Choroid plexus epithelial cell (primary cell): ENCODE measurements at places on chromosomes 7 and 10.
A peak's percentile ranks its signal among the peaks of the same experiment; 100 is the strongest.

DNA sequence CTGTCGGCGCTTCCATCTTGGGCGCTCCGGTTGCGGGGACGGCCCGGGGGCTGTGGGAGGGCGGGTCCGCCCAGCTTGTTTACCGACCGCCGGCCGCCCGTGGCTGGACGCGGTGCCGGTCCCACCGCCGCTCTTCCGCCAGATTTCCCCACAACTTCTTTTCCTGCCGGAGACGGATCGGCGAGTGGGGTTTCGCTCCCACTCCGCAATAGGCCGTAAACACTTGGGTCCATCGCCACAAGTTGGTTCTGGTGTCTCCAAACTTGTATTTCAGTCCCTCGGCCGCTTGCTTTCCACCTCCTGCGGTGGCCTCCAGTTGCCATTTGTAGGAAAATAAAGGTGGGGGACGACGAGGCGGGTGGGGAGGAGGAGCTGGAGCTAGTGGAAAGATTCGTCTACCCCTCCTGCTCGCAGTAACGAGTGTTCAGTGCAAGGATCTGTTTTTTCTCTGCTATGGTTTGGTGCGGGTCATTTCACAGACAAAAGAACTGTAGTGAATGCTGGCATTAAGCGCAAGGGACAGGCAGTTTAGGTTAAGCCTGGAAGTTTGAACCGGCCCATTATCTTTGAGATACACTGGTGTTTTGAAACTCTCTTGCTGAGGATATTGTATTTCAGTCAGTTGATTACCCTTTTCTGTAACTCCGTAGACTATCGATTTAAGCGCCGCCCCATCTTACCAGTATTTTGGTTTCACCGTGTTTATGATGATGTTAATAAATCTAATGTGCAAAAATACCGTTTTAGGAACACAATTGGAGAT lies 24.3 kb upstream of the ZRANB1 start:
- peak; percentile 63 for DNase-seq

- peak; percentile 70 for DNase-seq
These were observed 723 bp downstream of the MTURN start for GRCh38 chr7:30135301-30136116.

GRCh38 chr10:42479057-42479456 lies 159.3 kb downstream of the ZNF33B start:
- DNase-seq, result no peak

GRCh38 chr10:80471715-80472233 lies 17.7 kb downstream of the TSPAN14 start:
- DNase-seq, result no peak

GRCh38 chr10:102615361-102615760 lies 28.9 kb upstream of the TRIM8 start:
- no peak for DNase-seq

- DNase-seq, result peak; percentile 32
These were observed 1.4 kb downstream of the ATP5F1C start for GRCh38 chr10:7789390-7789789.

DNA sequence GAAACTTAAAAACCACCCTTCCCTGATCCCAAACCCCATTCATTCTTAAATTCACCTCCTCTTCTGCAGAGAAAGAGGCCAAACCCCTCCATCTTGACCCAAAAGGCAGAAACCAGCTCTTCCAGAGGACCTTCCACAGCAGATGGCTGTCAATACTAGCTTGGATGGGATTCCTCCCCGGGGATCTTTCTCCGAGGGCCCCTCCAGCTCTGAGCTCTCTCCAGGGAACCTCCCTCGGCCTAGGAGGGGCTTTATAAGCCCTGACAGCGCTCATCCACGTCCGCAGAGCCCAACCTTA lies 5.4 kb downstream of the TNRC18 start:
- no peak for DNase-seq

DNA sequence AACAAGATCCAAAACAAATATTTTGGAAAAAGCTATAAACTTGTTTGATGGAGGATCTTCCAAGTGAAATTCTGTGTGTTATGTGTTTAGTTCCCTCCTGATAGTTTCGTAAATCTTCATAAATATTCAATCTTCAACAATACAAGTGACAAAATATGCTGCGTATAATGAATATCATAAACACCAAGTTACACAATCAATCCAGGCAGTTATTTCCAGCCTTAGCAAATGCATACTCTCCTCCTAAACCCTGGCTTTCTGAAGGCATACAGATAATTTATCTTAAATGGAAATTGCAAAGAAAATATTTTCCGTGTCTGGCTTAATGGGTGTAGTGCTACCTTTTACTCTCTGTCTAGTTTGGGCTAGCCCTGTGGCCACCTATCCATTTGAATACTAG lies 864.9 kb upstream of the ZWINT start:
- no peak for DNase-seq

GRCh38 chr7:127751490-127752448 lies 99.8 kb downstream of the SND1 start:
- peak; percentile 40 for DNase-seq

DNA sequence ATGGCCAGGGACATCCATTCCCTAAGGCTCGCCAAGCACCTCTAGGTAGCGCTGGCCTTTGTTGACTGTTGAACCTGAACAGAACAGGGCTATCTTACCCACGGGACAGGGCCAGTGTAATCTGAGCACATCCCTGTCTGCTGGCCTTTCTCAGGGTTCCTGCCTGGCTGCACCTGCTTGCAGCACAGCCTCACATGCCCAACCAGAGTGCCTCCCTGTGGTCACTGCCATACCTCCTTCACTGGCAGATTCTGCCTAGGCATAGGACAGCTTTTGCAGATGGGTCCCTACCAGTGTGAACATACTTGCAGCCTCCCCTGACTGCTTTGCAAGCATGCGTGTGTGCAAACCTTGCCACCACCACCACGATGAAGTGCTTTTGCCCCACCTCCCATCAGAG lies 15.8 kb upstream of the LIPN start:
- no peak for DNase-seq

DNA sequence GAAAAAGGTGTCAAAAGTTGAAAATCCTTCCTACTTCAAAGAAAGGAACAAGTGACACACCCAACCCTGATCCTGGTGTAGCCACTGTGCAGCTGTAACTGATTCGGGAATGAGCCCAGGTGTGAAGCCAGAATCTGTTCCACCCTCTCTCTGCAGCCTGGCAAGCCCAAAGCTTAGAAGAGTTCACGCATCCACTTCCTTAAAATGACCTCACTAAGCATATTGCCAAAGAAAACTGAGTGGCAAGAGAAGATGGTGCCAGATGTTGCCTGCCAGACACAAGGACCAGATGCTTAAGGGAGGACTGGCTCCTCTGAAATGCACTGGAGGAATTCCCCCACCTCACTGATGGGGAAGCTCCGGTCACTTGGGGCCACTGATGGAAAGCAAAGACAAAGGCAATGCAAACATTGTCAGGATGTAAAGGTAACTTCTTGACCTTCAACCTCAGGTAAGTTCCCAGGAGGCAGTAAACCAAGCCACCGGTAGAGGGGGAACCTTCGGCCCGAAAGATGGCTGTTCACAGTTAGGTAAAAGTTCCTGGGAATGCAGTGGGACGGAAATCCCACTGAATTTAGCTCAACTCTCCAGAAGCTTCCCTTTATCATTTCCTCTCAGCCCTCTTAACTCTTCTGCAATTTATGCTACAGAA lies 554.9 kb downstream of the KCNMA1 start:
- no peak for DNase-seq

- DNase-seq, result no peak
These were observed 64.6 kb upstream of the LRRN3 start for GRCh38 chr7:111026343-111026742.

DNA sequence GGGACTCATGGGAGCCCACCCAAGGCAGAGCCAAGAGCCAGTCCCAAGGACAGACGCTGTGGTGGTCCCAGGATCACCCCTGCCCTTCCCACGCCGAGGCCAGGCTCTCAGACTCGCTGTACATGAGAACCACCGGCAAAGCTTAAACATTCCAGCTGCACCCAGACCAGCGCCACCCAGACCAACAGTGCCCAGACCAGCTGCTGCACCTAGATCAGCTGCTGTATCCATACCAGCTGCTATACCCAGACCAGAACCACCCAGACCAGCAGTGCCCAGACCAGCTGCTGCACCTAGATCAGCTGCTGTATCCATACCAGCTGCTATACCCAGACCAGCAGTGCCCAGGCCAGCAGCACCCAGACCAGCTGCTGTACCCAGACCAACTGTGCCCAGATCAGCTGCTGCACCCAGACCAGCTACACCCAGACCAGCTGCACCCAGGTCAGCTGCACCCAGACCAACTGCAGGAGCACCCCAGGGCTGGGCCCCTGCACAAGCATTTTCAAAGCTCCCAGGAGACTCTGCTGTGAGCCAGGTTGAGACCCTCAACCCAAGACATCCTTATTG lies 47.9 kb upstream of the CNPY1 start:
- no peak for DNase-seq

GRCh38 chr10:99685597-99685967 lies 26.3 kb downstream of the ENTPD7 start:
- DNase-seq, result no peak

GRCh38 chr7:136502162-136502561 lies 366.3 kb upstream of the CHRM2 start:
- DNase-seq, result no peak

DNA sequence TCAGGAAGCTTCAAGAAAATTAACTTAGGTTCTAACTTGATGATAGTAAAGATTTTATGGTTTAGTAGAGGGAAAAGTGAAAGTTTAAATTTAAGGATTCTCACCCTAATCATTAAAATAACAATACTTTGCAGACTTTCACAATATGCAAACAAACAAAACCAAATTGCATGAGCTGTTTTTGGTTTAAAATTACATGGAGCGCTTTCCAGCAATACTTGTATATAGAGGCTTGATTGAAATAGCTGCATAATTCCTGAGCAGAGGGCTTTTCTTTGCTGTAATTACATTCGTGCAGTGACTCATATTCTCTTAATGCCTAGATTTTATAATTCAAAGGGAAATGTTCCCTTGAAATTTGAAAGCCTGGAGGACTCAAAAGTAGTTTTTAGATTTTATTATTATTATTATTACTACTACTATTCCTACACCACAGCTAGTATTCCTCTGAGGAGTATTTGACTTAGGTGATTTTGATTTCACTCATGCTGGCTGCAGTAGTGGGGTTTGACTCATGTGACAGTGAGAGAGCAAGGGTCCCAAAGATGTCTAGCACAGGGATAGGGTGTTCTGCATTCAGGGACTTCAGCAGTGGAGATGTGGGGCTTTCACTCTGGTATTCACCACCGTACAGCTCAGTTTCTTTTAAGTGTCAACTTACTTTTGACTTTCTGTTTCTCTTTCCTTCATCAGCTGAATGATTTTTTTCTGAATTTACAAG lies 138.1 kb downstream of the ADAM22 start:
- DNase-seq, result no peak

GRCh38 chr10:86798611-86799010 lies 42.2 kb downstream of the BMPR1A start:
- DNase-seq, result peak; percentile 62

DNA sequence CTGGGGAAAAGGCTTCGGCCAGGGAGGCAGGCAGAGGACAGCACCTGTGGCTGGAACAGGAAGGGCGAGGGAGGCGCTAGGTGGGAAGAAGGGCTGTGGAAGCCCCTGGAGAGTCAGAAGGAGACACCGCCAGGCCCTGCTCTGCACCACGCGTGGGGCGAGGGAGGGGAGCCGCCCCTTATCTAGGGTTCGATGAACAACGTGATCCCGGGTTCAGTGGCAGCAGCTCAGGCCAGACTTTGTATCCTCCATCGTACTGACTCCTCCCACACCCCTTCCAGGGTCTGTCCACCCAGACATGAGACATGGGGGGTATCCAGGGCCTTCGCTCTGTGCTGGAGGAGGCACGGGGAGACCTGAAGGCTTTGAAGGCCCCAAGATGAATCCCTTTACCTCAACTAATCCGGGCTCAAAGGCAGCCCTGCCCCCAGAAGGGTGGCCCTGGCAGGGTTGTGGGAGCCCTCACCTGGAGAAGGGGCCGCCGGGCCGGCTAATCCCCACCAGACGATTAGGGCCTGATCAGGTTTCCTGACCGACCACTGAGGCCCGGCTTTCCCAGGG lies 110.8 kb downstream of the PDGFA start:
- DNase-seq, result no peak

DNA sequence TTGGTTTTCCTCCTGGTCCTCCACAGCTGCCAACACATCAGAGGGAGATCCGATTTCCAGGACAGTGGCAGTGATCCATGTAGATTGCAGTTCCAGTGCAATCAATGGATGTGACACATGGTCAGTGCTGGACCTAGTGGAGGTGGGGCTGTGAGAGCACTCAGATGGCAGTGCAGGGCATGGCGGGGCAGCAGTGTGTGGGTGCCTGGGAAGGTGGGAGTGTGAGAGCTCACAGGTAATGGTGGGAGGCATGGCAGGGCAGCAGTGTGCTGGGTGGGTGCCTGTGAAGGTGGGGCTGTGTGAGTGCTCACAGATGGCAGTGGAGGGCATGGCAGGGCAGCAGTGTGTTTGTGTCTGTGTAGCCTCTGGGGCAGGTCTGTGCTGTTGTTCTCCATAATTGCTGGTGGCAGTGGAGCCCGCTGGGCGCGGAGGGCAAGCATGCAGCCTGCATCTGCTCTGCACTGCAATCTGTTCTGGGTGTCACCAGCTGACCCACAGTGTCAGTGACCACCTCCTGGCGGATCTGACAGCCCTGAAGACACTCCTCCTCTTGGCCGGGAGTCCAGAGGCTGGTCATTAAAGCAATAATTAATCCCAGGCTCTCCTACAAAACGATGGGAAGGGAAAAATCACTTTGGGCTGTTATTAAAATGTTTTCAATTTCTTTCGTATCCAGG lies 8.6 kb upstream of the ADARB2 start:
- no peak for DNase-seq

DNA sequence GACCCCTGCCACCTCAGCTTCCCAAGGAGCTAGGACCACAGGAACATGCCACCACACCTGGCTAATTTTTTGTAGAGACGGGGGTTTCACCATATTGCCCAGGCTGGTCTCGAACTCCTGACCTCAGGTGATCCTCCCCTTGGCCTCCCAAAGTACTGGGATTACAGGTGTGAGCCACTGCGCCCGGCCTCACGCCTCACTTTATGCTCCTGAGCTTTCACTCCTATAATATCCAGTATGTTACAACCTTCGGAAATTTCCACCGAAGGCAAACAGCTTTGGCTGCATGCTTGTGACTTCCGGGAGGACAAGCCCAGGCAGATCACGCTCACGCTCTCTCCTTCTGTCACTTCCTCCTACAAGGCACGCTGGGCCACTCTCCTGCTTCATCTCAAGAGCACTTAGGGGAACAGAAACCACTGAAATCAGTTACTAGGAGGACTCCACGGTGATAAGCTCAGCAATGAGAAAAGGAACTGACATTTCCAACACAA lies 4.4 kb upstream of the MAD1L1 start:
- no peak for DNase-seq

- DNase-seq, result no peak
These were observed 1.3 kb downstream of the SHH start for GRCh38 chr7:155810770-155811559.

GRCh38 chr10:48252354-48252650 lies 22.2 kb downstream of the FRMPD2 start:
- no peak for DNase-seq

- DNase-seq, result peak; percentile 8
These were observed 98.5 kb downstream of the ST7 start for GRCh38 chr7:117051808-117052207.
